ENCODE measurements at places on chromosomes 4 and X.

- no peak for DNase-seq
Measured at GRCh38 chrX:12349201-12349600, 210.9 kb downstream of the FRMPD4 start.

GRCh38 chrX:6024204-6024603, 204.5 kb downstream of the NLGN4X start:
- DNase-seq = no peak

DNA sequence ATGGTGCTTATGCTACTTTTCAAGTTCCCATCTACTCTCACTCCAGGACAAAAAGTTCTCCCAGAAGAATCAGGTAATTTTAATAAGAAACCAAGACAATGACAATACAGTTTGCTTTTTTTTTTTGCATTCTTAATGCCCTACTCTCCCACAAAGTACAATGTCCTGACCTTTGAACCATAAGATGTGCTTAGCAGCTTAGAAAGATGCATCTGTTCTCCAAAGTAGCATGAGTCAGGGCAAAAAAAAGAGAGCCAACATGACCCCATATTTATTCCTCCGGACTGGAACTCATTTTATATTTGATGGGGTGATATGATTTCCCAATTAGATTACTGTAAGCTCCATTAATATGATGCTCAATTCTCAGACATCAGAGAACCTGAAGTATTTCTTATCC, 16.5 kb upstream of the PDCL2 start:
- DNase-seq = no peak

GRCh38 chr4:84503495-84504437, 4.7 kb upstream of the NKX6-1 start:
- no peak for DNase-seq

GRCh38 chr4:8544741-8545438, 35.3 kb upstream of the GPR78 start:
- no peak for DNase-seq

- DNase-seq = no peak
Measured at GRCh38 chr4:154491341-154492271, at the start of gene DCHS2. TSS of gene DCHS2 (minus strand) at chr4:154491799. CDS start at chr4:154491355, 444 bp downstream.

Measured in stimulated activated CD8-positive, alpha-beta memory T cell treated with anti-CD3 and anti-CD28 coated beads, Interleukin-7, amount 100 ng/mL, for 4 hours (primary cell).